ENCODE measurements at places on chromosomes 2 and 18. TPM values are rescaled to one million over a fixed set of nuclear protein-coding genes. Genes with fewer than 3 reads are reported as not detected.

TCF7L1 gene
- 0.46 TPM for total RNA-seq

SNTG2 gene
- not detected for total RNA-seq

CHRND gene
- total RNA-seq = not detected

GRCh38 chr2:123438251-123438650, 586.8 kb upstream of the CNTNAP5 start:
- no peak for DNase-seq

DNA sequence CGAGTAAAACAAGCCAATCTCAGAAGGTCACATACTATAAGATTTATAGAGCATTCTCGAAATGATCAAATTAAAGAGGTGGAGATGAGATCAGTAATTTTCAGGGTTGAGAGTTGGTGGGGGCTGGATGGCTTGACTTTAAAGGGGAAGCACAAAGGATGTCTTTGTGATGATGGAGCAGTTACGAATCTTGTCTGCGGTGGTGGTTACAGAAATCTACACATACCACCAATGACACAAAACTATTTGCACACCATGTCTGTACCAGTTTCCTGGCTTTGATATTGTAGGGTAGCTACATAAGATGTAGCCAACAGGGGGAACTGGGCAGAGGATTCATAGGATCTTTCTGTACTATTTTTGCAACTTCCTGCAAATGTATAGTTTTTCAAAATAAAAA, 190.6 kb upstream of the SMIM21 start:
- no peak for DNase-seq

GRCh38 chr18:23355206-23355605, 97.9 kb upstream of the RIOK3 start:
- DNase-seq = no peak

- no peak for DNase-seq
These were observed 228.7 kb downstream of the ARHGAP15 start for GRCh38 chr2:143357966-143358365.

DNA sequence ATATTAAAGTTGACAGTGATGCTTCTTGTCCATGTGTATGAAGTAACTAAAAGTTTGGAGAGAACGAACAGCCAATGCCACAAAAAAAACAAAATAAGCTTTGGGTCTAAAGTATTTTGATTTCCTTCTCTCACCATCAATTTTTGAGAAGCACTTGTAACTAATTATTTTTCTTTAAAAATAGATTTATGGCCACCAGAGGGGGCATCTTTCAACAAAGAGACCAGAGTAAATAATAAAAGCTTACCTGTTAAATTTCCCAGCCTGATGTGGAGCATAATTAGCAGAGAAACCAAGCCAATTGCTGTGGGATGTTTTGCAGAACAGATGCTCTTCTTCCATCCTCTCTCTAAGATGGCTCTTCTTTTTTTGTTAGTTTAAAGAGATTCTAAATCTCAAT, 29.0 kb downstream of the LINC00305 start:
- DNase-seq = no peak

- no peak for DNase-seq
These were observed 241.6 kb downstream of the SEPTIN10 start for GRCh38 chr2:109372171-109372568.

Measured in MG63 (cell line).